Spinal cord (tissue), 10 donors: ENCODE measurements at places on chromosomes 6 and 20.

- no peak for DNase-seq
Observed at GRCh38 chr6:24943774-24944173, 8.0 kb upstream of the RIPOR2 start.

DNA sequence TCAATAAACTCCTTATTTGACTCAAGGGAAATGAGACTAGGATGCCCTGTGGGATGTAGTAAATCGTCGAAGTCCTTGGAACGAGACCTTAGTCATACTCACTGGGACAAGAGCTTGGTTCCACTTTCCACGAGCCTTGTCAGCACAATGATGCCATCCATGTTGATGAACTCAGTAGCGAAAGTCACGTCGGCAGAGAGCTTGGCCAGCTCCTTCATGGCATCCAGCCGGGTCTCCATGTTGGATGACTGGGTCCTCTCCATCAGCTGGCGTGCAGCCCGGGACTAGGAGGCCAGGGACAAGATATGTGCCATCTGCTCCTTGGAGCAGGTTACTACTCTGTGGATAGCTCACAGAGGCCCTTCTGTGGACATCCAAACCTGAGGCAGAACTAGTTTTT is 17.5 kb downstream of the ELMO2 start:
- peak; percentile 52 for DNase-seq

DNA sequence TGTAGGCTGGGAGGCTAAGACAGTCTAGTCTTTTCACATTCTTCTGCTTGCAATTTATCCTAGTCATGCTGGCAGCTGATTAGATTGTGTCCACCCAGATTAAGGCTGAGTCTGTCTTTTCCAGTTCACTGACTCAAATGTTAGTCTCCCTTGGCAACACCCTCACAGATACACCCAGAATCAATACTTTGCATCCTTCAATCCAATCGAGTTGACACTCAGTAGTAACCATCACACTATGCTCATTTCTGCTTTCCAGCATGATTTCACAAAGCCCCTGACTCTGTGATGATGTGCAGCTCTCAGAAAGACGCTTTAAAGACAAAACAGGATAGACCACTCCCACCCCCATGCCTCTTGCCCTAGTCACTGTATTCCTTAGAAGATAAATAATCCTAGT is 693.0 kb downstream of the HTR1B start:
- no peak for DNase-seq

DNA sequence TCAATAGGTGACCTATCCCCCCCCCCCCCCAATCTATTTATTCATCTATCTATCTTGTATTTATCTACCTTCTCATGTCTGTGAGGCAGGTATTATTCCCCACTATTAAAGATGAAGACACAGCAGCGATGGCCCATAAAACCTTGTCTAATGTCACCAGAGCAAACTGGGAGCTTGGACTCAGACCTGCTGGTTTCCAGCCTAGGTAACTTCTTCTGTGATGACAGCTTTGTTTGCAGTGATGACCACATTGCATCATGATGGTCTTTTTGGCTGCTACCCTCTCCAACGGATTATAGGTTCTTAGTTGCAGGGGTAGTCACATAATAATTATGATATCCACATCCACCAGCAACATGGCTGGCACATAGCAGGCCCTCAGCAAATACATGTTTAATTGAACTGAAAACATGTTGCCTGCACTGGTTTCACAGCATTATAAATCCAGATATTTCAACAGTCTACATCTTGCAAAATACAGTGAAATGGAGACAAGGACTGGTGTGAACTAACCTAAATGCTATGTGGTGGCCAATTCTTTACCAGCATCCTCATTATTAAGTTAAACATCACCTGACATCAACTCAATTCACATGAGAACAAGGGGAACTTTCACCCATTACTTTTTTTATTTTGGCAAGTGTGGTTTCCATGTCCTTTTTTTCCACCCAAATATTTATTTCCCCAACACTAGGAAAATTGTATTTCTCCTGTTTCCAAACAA is 712.5 kb upstream of the NRSN1 start:
- no peak for DNase-seq

GRCh38 chr6:13917141-13917540 is 7.6 kb upstream of the RNF182 start:
- DNase-seq: no peak

GRCh38 chr20:51444922-51445438 is 97.5 kb downstream of the NFATC2 start:
- DNase-seq: no peak

DNA sequence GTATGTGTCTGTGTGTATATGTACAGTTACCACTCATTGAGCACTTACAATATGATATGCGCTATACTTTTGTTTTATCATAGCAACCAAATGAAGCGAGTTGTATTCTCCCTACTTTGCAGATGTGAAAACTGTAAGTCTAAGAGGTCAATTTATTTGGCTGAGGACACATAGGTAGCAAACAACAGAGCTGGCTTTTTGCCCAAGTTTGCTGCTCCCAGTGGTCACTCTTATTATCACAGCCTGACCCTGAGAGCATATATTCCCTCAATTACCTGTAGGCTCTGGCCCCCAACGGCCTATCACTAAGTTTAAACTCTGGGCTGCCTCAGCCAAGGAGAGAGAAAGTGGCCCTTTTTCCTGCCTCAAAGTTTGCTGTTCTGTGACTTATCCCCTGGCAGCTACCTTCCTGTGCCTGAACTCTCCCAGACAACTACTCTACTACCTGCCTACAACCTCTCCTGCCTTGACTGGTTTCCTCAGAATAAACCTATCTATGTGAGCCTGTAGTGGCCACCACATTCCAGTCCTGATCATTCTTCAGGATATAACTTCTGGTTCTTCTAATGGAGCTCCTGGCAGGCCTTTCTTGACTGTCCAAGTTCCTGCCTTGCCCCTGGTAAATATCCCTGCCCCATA is 221.8 kb downstream of the FRK start:
- no peak for DNase-seq

GRCh38 chr20:37235065-37235464 is 26.5 kb downstream of the GHRH start:
- DNase-seq: no peak

GRCh38 chr20:53611449-53611894 is 17.8 kb upstream of the ZNF217 start:
- no peak for DNase-seq

DNA sequence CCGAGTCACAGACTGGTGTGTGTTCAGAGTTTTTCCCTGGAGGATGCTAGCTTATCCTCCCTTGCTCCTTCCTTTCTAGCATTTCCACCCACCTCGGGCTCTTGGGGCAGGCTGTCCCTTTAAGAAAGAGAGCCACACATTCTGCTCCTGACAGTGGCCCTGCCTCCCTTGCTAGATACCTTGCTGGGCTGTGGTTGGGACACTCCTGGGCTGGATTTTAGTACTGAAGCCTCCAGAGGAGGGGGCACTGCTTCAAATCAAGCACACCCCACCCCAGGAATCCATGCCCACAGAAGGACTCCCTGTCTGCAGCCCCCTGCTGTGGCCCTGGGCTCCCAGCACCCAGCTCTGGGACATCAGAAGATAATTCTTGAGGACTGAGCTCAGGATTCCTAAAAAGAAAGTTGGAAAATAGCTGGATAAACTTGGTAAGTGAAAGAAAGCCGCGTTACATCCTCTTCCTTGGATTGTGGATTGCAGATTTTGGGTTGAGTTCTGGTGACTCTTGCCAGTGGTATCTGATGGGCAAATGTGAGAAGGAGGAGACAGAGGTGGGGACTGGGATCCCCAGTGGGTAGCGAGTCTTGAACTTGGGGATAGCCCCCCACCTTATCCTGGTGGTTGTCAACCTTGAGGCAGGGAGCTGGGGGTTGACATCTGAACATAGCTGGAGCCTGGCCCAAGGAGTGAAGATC is 29.0 kb downstream of the DAAM2 start:
- no peak for DNase-seq

- DNase-seq: no peak
Observed at GRCh38 chr20:61185841-61186601, 66.0 kb upstream of the CDH4 start.

- DNase-seq: no peak
Observed at GRCh38 chr6:15364401-15365037, 118.7 kb downstream of the JARID2 start.

DNA sequence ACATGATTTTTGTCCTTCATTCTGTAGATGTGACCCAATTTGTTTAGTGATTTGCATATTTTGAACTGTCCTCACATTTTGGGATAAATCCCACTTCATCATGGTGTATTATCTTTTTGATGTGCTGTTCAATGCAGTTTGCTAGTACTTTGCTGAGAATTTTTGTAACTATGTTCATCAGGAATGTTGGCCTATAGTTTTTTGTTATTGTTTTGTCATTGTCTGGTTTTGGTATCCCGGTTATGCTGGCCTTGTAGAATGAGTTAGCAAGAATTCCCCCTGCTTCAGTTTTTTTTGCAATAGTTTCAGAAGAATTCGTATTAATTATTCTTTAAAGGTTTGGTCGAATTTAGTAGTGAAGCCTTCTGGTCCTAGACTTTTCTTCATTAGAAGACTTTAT is 11.9 kb downstream of the KIF25 start:
- DNase-seq: no peak
